ENCODE measurements at places on chromosomes 12 and 14.
A peak's percentile ranks its signal among the peaks of the same experiment; 100 is the strongest.

- peak; percentile 92 for DNase-seq
Measured at GRCh38 chr12:96219700-96220206, 25.6 kb downstream of the ELK3 start.

DNA sequence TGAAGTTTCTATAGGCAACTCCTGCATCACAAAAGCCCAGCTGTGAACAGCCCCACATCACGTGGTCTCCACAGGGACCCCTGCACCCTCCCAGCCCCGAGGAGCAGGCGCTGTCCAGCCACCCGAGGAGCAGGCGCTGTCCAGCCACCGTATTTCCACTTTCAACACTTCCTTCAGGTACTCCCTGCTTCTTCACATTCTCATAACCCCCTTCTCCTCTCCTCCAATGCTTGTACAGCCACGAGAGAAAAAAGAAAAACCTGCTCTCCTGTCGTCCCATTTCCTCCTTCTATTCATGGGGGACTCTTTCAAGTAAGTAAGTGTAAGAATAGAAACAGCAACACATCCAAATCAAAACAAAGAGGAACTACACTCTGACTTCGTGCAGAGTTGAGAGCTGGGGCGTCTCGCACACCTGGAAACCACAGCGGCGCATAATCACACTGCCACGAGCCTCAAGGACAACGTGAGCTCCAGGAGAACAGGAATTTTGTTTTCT lies 11.9 kb downstream of the CDC42BPB start:
- no peak for DNase-seq

GRCh38 chr14:32552766-32553165 lies 223.7 kb downstream of the AKAP6 start:
- DNase-seq, result no peak

- no peak for DNase-seq
Measured at GRCh38 chr14:103118663-103119404, 4.4 kb upstream of the TNFAIP2 start.

GRCh38 chr12:65152596-65152995 lies 16.8 kb upstream of the LEMD3 start:
- no peak for DNase-seq

GRCh38 chr12:72444566-72444965 lies 172.4 kb downstream of the TRHDE start:
- DNase-seq, result no peak

GRCh38 chr12:132356691-132357622 lies 27.6 kb upstream of the GALNT9 start:
- no peak for DNase-seq

DNA sequence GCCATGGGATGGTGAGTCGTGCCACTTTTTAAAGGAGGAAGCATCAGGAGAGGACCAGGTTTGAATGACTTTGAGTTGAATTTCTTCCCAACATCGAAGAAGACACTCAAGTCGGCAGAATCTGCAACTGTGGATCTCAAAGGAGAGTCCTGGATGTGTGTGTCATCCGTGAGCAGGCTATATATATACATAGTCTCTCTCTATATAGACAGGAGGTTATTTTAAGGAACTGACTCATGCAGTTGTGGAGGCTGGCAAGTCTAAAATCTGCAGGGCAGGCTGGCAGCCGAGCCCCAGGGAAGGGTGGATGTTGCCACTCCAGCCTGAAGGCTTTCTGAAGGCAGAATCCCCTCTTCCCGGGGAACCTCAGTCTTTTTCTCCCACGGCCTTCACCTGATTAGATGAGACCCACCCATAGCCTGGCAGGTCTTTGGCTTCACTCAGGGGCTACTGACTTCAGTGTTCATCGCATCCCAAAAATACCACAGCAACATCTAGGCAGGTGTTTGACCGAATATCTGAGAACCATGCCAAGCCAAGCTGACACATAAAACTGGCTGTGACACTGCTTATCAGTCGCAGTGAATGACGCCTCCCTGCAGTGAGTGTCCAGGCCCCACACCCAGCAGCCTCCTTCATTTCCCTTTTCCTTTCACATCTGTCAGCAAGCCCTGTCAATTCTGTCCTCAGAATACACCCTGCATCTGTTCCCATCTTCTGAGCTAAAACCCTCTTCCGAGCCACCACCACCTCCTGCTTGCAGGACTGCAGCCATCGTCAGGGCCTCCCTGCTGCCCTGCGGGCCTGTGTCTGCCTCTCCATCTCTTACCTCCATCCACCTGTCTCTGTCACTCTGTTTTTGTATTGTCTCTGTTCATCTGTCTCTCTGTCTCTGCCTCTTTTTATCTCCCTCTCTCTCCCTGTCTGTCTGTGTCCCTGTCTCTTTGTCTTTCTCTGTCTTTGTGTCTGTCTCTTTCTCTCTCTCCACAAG lies 54.0 kb downstream of the ZNF664 start:
- DNase-seq, result peak; percentile 5

DNA sequence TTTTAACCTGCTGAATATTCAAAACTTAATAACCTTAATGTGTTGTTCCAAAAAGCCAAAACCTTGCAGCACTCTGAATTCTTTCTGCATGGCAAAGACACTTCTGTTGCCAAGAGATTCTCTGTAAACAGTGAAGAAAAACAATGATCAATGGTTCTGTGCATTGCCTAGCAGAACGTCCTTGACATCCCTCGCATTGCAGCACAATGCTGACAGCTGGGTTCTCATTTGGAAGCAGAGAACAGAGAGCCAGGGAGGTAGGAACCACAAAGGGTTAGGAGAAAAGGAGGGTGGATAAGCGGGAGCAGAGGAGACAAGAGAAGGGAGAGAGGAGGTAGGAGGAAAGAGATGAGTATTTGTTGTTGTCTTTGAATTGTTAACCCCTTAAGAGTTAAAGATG lies 501.1 kb downstream of the NAV3 start:
- no peak for DNase-seq

DNA sequence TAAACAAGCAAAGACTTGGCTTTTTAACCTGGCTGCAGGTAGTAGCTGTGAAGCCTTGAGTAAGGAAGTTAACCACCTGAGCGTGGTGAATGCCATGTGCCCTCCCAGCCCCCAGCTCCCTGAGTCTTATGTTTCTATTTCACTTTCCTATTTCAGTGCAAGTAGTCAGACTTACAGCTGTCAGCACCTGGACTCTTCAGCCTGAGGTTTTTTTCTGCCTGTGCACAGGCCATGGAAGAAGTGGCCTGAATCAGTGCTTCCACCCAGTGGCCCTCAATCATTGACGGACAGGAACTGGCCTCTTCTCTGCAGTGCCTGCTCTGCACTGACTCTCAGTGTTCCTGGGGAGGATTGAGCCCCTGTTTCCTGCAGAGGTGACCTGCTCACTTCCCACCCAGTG lies 796.4 kb downstream of the MED13L start:
- DNase-seq, result no peak

DNA sequence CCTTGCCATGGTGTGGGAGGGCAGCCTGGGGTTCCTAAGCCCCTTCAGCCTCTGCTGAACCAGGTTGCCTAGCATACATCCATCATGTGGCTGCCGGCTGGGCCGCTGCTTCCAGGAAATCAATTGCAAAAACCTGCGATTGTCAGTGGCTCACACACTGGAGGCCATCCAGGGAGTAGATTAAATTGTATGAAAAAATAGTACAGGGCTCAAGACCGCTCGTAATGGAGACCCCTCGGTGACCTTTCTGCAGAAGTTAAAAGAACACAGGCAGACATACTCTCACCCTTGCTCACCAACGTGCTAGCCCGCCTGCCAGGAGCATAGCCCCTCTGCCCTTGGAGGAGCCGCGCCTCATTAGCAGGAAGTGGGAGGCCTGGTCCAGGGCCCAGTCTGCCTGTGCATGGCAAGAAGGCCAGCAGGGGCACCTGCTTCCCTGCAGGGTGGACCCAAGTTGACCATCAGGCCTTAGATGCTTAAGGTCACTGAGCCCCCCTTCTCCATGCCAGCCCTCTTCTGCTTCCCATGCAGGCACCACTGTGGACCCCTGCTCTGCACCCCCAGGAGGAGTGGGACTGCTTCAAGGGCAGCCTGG lies 31.4 kb upstream of the CIPC start:
- no peak for DNase-seq

- no peak for DNase-seq
Measured at GRCh38 chr14:52918486-52918885, 32.4 kb downstream of the FERMT2 start.
